Naive thymus-derived CD8-positive, alpha-beta T cell (primary cell): ENCODE measurements at places on chromosomes 6 and 20. TPM values are rescaled to one million over a fixed set of nuclear protein-coding genes. Genes with fewer than 3 reads are reported as not detected.

GRCh38 chr6:39055661-39056060, 7.1 kb downstream of the GLP1R start:
- no peak for DNase-seq

FAM229B gene
- 6.1 TPM for total RNA-seq

DNA sequence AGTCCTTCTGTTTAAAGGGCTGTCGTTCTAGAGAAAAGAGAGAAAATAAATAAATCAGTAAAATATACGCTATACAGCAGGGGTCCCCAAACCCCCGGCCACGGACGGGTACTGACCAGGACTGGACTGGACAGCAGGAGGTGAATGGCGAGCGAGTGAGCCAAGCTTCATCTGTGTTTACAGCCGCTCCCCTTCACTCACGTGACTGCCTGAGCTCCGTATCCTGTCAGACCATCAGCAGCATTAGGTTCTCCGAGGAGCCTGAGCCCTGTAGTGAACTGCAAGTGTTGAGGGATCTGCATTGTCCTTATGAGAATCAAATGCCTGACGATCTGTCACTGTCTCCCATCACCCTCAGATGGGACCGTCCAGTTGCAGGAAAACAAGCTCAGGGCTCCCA, 76.5 kb downstream of the ZNF217 start:
- DNase-seq = no peak

ZDHHC14 gene
- total RNA-seq = 1.7 TPM

- no peak for DNase-seq
Observed at GRCh38 chr6:5416250-5416649, 154.9 kb downstream of the FARS2 start.

DNA sequence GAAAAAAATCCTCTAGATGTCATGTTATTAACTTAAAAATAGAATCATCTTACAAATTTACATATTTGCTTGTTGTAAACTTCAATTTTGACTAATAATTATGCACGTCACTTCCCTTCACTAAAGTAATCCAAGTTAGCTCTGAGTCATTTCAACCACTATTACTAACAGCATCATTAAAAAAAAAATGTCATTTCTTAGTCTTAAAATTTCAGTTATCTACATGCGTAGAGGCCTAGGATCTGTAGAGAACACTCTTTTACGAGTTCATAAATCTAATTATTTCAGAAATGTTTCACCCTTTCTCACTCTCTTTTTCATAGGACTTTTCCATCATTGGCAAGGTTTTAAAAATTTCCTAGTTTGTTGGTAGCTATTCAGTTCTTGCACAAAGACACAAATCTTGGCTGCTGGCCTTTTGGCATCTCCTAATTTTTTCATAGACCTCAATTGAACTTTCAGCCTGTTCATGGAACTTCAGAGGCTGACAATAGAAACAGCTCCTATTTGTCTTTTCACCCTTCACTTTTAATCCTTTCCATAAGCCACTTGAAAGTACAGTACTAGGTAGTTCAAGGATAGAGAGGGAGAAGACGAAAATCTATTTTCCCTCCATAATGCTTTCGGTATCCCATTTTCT, 61.5 kb downstream of the OGFRL1 start:
- DNase-seq = no peak

RAET1E gene
- total RNA-seq = not detected

GRCh38 chr6:3252369-3252768, 6.4 kb upstream of the PSMG4 start:
- DNase-seq = no peak

DNA sequence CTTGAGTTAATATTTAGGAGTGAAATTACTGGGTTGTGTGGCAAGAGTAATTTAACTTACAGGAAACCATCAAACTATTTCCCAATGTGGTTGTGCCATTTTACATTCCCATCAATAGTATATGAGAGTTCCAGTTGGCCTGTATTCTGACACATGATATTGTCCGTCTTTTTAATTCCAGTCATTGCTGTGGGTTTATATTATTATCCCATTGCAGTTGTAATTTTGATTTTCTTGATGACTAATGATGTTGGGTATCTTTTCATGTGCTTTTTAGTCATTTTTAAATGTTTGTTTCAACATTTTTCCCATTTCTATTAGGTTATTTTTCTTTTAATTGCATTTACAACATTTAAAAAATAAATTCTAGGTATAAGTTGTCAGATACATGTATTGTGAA, 614.0 kb downstream of the UTRN start:
- DNase-seq = no peak

GRCh38 chr6:34200340-34200971, 36.2 kb upstream of the HMGA1 start:
- DNase-seq = no peak

HTR1E gene
- total RNA-seq = not detected

CRISP3 gene
- not detected for total RNA-seq

DNA sequence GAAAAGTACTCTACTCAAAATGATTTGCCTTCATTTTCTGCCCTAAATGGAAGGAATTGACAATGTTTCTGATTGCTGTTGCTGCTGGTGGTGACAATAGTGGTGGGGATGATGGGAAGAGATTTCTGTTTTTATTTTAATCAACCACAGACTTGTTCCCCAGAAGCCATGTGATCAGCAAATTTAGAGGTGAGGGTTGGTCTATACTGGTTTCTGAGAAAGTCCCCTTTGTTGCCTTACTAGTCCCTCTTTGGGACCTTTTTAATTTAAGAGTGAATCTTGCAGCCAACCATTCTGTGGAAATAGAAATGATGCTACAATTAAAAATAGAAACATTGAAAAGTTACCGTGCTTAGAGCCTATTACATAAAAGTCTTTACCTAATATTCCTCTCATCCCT, 43.2 kb downstream of the AIG1 start:
- no peak for DNase-seq

DNA sequence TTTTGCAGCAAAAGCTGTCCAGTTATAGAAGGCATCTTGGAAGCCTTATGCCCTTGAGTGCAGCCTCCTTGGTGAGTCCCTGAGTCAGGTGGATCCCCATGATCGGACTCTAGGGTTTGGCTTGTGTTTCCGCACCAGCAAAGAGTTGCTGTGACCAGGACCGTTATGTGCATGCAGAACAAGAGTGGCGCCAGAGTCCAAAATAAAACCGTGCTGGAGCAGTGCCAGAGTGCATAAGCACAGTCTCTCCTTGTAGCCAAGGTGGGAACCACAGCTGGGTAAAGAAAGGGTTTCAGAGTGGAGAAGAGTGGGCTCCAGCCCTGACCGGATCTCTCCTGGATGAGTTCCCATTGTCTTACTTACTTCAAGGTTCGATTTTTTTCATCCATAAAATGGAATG, 58.6 kb downstream of the FOXA2 start:
- no peak for DNase-seq

- DNase-seq = peak; percentile 54
Observed at GRCh38 chr6:142301651-142302391, at the start of gene ADGRG6. Gene ADGRG6 (plus strand): TSS chr6:142302007. CDS start chr6:142302330, 323 bp downstream.

DNA sequence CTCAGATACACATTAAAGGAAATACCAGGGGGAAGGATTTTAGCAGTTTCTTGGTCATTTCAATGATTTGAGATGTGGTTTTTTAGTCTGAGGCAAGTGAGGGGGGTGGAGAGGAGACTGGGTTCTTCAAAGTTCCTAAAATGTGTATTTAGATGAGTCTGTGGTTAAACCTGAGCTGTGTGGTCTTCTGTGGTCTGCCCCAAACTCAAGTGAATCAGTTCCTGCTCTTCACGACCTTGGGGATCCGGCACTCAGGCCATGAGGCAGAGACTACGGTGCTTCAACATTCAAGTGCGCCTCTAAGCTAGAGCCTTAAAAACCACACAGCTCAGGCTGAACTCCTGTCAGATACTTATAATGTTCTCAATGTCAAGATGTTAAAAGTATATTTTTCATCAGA, 406.7 kb downstream of the LMBRD1 start:
- DNase-seq = no peak

- no peak for DNase-seq
Observed at GRCh38 chr6:168162366-168162765, 83.4 kb upstream of the FRMD1 start.

SLC17A4 gene
- not detected for total RNA-seq

- DNase-seq = no peak
Observed at GRCh38 chr6:75282706-75283105, 1.9 kb downstream of the TMEM30A start.

DNA sequence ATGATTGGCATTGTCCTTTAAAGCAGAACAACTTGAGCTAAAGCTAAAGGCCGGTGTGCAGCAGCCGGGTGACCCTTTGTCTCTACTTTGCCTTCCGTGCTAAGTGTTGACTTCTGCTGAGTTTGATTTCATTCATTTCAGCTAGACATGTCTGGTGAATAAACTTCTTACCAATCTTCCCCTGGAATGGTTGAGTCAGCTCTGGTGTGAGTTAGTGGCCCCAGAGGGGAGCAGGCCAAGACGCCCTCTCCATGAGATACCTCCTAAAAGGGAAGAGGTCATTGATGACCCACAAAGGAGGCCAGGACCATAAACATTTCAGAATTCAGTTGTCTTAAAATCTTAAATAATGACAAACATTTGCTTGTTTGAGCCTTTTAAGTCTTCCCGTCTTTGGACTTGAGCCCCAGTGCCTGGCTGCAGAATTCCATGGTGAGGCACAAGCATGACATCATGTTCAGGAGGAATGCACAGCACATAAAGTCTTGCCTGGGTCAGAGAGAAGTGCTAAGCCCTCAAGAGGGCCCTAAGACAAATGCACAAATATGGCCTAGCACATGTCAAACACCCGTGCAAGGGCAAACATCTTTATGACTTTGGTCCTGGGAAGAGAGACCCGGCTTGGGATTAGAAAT, 96.3 kb upstream of the NEDD9 start:
- DNase-seq = no peak

DNA sequence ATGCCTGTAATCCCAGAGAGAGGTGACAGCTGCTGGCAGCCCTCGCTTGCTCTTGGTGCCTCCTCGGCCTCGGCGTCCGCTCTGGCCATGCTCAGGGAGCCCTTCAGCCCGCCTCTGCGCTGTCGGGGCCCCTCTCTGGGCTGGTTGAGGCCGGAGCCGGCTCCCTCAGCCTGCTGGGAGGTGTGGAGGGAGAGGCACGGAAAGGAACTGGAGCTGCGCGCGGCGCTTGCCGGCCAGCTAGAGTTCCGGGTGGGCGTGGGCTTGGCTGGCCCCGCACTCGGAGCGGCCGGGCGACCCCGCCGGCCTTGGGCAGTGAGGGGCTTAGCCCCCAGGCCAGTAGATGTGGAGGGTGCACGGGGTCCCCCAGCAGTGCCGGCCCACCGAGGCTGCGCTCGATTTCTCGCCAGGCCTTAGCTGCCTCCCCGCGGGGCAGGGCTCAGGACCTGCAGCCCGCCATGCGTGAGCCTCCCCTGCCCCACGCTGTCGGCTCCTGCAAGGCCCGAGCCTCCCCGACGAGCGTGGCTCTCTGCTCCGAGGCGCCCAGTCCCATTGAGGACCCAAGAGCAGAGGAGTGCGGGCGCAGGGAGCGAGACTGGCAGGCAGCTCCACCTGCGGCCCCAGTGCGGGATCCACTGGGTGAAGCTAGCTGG, 34.6 kb downstream of the C6orf52 start:
- DNase-seq = no peak

MYLK2 gene
- not detected for total RNA-seq

DNA sequence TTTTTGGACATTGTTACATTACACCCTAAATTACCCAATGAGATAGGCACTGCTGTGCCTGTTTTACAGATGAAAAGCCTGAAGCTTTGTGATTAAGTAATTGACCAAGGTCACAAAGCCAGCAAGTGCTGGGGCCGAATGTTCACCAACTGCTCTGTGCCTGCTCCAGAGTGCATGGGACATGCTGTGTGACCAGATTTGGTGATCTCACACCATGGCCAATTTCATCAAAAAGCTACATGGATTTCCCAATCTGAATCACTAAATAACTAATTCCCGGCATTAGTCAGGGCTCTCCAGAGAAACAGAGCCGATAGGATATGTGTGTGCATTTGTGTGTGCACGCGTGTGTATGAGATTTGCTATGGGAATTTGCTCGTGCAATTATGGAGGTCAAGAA, 228.3 kb upstream of the ECI2 start:
- no peak for DNase-seq

- DNase-seq = no peak
Observed at GRCh38 chr6:13116155-13116554, 212.2 kb downstream of the TBC1D7 start.

DNA sequence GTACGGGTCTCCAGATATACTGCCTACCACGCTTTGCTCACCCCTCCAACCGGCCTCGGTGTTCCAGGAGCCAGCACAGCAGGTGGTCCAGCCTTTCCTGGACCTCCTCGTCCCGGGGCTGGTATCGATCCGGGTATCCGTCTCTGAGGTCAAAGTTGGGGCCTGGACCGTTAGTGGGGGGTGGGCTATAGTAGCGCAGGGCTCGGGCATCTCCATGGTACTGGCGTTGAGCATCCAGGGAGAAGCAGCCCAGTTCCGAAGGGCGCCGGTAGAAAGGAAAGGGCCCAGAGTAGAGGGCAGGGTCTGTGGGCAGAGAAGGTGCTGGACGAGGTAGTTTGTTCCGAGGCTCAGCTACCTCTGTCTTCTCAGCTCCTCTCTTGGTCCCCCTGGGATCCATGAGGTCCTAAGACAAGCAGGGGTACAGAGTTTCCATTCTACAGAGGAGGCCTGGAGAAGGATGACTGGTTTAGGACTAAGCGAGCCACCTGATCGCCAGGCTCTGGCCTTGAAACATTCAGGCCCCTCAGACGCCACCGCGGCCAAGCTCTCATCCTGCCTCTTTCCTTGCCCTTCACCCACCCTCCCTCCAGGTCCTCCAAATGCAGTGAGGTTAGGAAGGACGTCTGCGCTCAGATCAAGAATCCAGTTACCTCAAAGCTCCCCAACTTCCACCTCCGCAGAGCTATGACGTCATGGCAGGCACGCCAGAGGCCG, 502 bp downstream of the DXO start:
- no peak for DNase-seq

RAD21L1 gene
- not detected for total RNA-seq

SLC17A3 gene
- not detected for total RNA-seq

DNA sequence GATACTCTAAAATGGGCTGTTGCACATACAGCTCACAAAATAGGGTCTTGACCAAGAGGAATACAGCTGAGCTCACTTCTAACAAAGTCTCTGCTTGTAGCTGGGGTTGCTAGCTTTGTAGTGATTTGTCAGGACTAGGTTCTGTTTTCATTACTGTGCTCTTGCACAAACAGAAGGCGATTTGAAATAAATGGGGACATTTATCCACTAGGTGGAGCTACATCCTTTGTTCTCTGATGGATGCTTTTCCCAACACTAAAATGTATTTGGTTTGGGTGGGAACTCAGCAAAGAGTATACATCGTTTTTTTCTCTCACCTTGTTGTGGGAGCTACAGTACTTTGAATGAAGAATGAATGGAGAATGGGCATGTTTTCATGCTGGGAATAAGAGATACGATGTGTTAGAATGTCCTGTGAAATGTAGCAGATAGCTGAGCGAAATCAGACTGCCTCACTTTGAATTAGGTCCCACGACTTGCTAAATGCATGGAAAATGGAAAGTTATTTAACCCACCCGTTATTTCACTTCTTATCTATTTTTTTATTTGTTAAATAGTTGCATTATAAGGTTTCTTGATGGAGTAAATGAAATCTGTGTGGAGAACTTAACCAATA, 494.7 kb upstream of the MAP3K7 start:
- no peak for DNase-seq

PKIB gene
- total RNA-seq = 0.82 TPM

DNA sequence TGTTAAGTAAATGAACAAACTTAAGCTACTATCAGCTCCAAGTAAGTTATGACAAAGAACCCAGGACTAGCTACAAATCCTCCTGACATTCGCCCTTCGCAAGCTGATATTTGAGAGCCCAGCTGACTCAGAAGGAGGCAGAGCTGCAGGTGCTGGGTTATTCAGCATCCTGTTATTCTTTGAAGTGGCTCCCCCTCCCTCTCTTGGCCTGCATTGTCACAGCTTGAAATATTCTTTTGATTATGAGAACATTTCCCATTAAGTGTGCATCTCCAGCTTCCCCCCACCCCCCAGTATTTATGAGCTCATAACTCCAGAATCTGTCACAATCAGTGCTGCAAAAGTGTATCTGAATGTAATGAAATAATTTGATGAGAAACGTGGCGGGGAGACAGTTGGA, 78.8 kb upstream of the RALY start:
- DNase-seq = peak; percentile 49
